ENCODE measurements at places on chromosomes 13 and 19.

GRCh38 chr19:4075373-4075772 is 8.7 kb upstream of the ZBTB7A start:
- no peak for DNase-seq

DNA sequence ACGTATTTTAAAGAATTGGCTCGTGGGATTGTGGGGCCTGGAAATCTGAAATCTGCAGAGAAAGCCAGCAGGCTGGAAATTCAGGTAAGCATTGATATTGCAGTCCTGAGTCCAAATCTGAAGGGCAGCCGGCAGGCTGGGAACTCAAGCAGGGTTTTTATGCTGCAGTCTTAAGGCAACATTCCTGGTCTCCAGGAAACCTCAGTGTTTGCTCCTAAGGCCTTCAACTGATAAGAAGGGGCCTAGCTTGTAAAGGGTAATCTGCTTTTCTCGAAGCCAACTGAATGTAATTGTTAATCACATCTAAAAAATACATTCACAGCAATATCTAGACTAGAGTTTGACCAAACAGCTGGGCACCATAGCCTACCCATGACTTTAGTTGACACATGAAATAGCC is 154.4 kb downstream of the EFNB2 start:
- no peak for DNase-seq

DNA sequence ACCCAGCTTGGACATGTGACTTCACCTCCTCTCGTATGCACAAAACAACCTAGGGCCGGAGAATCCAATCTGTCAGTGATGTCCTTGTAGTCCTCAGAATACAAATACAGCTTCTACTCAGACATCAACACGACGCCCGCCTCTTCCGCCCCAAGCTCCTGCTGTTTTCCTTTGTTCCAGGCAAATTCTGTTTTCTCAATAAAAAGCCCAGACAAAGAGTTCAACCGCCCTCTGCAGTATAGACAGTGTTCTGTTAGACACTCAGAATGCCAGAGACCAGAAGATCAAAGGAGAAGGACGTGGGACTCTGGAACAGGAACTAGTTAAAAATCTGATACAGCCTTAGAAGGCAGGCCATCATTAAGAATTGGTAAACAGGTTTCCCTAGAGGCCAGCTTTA is 42.0 kb upstream of the GGACT start:
- no peak for DNase-seq

DNA sequence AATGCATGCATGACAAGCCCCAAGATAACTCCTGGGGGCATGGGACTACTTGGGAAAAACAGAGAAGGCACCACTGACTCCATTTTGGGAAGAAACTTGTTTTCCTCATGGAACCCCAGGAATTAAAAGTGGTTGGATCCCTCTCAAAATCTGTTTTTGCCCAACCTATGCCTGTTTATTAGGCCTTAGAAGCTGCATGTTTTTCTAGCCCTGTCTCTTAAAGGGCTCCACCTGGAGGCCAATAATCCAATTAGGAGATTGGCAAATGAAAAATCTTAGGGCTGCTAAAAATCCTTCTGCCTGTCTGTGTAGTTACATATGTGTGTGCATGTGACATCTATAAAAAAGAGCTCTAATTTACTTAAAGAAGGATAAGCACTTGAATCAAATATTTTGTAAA is 26.9 kb downstream of the MED4 start:
- no peak for DNase-seq

GRCh38 chr19:5127717-5128116 is 158.8 kb downstream of the KDM4B start:
- no peak for DNase-seq

GRCh38 chr19:43408043-43408442 is 6.6 kb upstream of the TEX101 start:
- DNase-seq: no peak

GRCh38 chr19:4186087-4186993 is 3.9 kb downstream of the ANKRD24 start:
- DNase-seq: peak; percentile 80

DNA sequence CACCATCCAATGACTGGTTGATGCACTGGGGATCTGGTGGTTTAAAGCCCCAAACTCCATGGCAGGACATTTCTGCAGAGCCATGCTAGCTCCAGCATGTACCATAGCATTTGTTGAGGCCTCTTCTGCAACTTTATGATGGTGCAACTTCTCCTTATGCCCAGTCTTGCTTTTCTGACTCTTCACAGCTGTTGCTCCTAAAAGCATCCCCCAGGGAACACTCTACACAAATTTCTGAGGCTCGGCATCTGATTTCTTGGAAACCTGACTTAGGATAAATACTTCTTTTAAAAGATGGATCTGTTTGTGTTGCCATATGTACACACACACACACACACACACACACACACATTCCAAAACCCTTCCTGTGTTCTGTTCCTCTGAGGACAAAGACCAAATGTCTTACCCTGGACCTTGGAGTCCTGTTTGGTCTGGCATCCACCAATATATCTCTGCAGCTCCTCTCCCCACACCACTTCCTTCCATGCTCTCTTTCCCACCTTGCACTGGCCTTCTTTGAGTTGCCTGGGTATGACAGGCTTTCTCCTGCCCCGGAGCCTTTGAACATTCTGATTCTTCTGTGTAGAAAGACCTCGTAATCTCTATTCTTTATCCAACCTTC is 388.5 kb upstream of the ZNF507 start:
- DNase-seq: no peak

DNA sequence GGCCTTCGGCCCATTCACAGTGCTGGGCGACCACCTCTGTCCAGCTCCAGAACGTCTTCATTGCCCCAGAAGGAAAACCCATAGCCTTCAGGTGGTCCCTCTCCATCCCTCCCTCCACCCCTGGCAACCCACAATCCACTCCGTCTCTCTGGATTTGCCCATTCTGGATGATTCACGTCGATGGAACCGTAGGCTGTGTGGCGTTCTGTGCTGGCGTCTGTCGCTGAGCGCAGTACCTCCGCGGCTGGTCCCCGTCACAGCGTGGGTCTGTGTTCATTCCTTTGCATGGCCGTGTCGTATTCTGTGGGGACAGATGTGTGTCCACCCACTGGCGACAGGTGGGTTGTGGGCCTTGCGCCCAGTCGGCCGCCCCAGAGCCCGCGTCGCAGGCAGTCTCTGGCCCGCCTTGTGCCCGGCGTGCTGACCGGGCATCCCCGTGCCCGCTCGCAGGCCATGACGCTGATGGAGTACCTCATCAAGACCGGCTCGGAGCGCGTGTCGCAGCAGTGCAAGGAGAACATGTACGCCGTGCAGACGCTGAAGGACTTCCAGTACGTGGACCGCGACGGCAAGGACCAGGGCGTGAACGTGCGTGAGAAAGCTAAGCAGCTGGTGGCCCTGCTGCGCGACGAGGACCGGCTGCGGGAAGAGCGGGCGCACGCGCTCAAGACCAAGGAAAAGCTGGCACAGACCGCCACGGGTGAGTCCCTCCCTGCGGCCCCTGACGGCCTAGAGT is 10.1 kb downstream of the EPN1 start:
- DNase-seq: no peak

- DNase-seq: no peak
Observed at GRCh38 chr13:26343816-26344215, 89.9 kb downstream of the CDK8 start.

GRCh38 chr19:1746401-1747284 is 6.7 kb upstream of the ONECUT3 start:
- DNase-seq: no peak

GRCh38 chr19:1851654-1852580 is 3.6 kb upstream of the REXO1 start:
- peak; percentile 59 for DNase-seq

DNA sequence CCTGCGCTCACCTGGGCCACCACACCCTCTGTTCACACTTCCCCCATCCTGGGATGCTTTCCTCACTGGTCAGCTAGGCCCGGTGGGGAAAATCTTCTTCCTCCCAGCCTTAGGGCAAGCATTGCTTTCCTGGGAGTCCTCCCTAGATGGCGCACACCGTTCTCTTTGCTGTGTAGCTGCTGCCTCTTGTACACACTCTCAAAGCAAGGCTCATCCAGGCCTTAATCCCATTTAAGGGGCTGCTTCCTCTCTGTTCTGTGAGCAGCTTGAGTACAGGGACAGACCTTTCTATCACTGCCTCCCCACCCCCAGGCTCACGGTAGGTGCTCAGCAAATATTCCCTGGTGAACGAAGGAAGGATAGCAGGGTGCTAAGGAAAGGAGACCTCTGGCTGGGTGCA is 11.1 kb downstream of the SLC7A10 start:
- DNase-seq: no peak

- DNase-seq: no peak
Observed at GRCh38 chr13:111210544-111211469, 95.7 kb downstream of the ARHGEF7 start.

DNA sequence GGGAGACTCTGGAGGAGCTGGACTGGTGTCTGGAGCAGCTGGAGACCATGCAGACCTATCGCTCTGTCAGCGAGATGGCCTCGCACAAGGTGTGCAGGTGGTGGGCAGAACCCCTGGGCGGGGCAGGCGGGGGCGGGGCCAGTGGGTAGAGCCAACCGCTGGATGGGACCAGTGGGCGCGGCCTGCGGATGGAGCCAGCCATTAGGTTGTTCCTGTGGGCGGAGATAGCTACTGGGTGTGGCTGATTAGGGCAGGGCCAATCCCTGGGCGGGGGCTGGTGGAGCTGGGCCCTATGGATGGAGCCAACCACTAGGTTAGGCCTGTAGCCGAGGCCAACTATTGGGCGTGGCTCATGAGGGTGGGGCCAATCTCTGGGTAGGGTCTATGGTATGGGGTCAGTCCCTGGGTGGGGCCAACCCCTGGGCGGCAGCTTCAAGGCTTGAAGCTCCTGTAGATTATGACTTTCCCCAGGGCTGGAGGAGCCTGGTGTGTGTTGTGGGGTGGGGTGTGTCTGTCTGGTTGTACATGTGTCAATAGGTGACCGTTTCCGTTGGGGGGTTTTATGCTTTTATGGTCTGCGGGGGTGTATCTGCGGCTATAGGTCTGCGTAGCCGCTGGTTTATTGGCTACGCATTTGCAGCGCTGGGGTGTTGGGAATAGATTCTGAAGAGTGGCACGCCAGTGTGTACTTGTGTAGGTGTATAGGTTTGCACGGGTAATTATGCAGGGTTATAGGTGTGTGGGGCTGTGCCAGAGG is 30.7 kb downstream of the PDE4A start:
- DNase-seq: no peak

- DNase-seq: no peak
Observed at GRCh38 chr13:51826606-51827005, 18.4 kb downstream of the TMEM272 start.

DNA sequence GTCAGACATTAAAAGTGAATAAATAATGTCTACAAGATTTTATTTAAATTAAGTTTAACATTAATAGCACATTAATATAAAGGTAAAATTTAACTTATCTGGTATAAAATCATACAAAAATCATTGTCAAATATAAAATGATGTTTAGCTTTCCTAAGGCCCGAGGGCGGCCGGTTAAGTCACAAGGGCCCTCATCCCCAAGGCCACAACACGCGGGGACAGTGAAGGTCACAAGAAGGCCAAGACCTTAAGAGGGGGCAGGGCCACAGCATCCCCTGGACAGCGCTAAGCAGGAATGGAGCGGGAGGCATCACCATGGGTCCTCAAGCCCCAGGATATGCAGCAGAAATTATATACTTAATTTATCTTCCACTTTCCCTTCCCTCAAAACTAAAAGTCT is 62.7 kb upstream of the ZNF85 start:
- DNase-seq: no peak

DNA sequence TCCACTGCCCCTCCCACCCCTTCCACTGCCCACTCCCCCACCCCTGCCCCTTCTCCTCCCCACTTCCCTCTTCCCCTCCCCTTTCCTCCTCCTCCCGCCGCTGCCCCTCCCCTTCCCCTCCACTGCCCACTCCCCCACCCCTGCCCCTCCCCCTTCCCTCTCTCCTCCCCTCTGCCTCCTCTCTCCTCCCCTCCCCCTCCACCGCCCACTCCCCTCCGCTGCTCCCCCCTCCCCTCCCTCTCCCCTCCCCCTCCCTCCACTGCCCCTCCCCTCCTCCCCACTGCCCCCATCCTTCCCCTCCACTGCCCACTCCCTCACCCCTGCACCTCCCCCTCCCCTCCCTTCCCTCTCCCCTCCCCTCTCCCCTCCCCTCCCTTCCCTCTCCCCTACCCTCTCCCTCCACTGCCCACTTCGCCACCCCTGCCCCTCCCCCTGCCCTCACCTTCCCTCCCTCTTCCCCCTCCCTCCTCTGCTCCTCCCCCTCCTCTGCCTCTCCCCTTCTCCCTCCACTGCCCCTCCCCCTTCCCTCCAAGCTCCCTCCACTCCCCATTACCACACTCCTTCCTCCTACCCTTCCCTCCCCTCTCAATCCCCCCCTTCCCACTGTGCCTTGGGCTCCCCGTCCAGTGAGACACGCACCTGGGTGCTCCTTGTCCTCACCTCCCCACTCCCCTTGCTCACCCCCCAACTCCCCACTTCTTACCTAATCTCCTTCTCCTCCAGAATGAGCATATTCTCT is 21.9 kb downstream of the ATP8B3 start:
- no peak for DNase-seq

DNA sequence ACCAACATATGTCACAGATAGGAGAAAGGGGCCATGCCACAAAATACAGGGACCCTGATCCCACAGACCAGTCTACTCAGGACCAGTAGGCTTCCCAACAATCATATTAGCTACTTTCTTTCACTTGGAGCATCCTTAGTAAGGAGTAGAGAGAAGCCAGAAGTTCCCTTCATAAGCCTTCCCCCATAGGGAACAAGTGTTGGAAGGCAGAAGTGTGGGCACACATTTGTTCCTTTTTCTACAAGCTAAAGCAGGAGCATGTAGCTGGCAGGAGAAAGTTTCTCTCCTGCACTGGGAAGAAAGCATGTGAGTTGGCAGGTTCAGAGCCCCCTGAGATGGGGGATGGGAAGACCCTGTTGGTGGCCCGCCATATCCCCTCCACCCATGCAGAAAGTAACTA is 165.4 kb downstream of the KCTD12 start:
- no peak for DNase-seq

DNA sequence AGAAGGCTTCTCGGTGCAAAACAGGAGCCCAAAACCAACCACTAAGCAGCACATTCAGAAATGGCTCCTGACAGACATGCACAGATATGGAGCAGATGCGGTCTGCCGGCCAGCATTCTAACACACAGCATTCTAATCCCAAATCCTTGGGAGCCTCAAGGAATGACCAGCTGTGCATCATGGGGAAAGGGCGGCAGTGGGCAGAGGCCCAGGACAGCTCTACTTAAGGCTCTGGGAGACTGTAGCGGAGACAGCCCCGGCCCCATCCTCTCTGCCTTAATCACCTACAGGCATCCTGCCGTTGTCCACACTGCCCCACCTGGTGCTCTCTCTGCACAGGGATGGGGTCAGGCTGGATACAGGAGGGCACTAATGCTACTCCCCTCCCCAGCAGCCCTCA is 1016.0 kb downstream of the UQCRFS1 start:
- DNase-seq: no peak

- DNase-seq: no peak
Observed at GRCh38 chr13:23680845-23681669, 110.8 kb downstream of the TNFRSF19 start.

GRCh38 chr13:100212904-100213553 is 124.1 kb downstream of the PCCA start:
- DNase-seq: no peak

DNA sequence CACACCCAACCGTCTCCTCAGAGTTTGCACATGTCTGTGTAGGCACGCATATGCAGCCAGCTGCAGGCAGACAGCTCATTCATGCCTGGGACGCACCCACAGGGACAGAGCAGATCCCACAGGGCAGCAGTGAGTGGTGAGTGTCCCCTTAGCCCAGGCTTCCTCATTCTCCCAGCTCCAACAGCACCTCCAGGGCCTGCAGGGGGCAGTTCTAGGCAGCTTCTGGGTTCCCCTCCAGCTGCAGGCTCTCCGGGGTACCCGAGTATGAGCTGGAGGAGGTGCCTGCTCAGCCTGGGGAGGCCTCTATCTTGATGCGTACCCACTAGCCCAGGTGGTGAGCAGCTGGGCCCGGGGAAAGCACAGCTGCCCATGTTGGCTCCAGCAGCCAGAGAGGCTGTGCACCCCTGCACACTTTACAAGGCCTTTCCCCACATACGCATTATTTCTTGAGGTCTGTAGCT is 1.3 kb upstream of the SHANK1 start:
- DNase-seq: no peak
